ENCODE measurements at places on chromosomes 3 and 15.

DNA sequence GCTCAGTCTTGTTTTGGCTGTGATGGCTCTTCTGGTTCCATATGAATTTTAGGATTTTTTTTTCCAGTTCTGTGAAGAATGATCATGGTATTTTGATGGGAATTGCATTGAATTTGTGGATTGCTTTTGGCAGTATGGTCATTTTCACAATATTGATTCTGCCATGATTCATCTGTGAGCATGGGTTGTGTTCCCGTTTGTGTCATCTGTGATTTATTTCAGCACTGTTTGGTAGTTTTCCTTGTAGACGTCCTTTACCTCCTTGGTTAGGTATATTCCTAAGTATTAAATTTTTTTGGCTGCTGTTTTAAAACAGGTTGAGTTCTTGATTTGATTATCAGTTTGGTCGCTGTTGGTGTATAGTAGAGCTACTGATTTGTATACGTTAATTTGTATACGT, 18.5 kb downstream of the TCF12 start:
- ATAC-seq: no peak

DNA sequence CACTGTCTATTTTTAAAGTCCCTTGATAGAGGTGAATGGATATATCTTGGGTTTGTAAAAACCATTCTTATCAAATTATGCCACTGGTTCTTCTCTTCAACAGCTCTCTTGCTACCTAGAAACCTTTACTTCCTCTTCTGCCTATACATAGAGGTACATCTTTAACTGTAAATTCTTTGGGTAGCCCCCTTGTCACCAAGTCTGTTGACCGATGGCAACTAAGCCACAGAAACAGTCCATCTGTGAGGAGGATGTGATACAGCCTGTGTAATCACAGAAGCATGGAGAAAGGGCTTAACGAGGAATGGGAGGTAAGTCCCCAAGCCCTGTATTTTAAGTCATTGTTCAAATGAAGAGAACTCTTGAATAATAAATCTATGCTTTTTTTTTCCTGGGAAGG, 246.5 kb upstream of the MDFIC2 start:
- ATAC-seq: no peak

DNA sequence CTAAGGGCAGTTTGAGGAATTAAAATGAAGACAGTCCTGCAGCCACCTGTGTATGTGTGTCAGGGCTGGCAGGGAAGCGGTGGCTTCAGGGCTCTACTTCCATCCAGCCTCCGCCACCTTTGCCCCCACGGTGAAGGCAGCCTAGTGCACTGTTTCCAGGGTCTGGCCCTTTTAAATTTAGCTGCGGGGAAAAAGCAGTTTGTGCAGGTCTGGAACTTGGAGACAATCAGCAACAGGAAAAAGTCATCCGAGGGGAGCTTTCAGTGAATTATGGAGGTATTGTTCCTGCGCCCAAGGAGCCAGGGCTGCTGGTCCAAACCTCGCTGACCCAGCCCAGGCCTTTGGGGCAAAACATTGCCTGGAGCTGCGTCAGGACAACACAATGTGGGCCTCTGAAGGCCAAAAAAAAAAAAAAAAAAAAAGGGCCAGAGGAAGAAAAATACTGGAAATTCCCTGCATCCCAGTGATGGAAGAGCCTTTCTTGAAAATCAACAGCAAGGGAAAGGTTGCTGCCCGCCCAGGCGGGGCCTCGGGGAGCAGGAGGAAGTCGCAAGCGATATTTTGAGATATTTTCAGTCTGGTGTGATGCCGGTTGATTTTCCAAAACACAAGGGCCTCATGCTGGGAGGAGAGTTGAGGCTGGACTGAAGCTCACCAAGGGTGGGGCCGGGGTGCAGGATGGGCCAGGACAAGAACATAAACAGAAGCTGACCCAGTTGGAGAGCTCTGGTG, 25.5 kb upstream of the FGD5 start:
- ATAC-seq: no peak

DNA sequence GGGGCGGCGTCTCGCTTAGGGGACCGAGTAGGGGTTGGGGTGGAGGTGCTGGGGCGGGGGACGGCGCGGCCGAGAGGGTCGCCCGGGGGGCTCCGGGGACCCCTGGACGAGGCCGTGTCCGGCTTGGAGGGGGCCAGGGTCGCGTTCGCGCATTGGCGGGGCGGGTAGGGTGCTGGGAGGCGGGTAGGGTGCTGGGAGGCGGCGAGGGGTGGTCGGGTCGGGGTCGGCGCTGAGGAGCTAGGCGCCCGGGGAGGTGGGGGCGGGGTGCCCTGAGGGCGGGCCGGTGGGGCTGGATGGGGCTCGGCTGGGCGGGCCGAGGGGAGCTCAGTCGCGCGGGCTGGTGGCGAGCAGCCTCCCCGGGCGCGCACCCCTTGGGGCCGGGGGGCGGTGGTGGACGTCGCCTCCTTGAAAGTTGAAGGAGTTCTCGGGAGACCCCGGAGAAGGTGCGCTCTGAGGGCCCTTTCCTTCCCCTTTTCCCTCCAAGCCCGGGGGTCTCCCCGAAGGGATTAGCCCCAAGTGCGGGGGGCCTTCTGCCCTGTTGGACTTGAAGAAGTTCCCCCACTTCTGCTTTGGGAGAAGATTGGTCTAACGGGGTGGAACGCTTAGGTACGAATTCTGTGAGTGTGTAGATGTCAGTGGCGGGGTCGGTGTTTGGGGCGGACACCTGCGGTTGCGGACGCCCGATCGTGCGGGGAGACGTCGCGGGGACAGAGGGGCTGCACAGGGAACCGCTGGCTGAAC, 543 bp downstream of the MEF2A start:
- ATAC-seq: peak; percentile 16

- ATAC-seq: no peak
Observed at GRCh38 chr3:169148448-169149348, 514.8 kb downstream of the MECOM start.

- ATAC-seq: no peak
Observed at GRCh38 chr3:126684218-126684751, 19.8 kb upstream of the CHCHD6 start.

- no peak for ATAC-seq
Observed at GRCh38 chr3:72492240-72492639, 356.0 kb downstream of the SHQ1 start.

GRCh38 chr15:99224372-99225214, 24.8 kb downstream of the TTC23 start:
- ATAC-seq: no peak

GRCh38 chr15:40594429-40594836, 384 bp downstream of the KNL1 start:
- peak; percentile 59 for ATAC-seq

- no peak for ATAC-seq
Observed at GRCh38 chr3:48130321-48130904, 57.8 kb downstream of the CDC25A start.

DNA sequence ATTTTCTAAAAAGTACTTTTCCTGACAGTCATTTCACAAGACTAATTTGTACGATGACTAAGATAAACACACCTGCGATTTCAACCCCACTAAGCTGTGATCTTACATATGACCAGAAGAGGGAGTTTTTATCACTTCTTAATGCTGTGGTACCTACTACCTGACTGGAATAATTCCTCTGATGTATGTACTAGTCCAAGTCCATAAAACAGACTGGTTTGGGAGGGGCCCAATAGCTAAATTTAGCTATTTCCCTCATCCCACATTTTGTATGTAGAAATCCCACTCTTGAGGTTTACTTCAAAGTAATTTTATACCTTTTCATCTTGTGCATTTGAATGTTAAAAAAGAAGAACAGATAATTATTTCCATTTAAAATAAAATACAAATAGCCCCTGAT, 49.7 kb upstream of the SCAANT1 start:
- ATAC-seq: peak; percentile 70

GRCh38 chr3:126419886-126420786, 25.4 kb downstream of the CFAP100 start:
- ATAC-seq: no peak

DNA sequence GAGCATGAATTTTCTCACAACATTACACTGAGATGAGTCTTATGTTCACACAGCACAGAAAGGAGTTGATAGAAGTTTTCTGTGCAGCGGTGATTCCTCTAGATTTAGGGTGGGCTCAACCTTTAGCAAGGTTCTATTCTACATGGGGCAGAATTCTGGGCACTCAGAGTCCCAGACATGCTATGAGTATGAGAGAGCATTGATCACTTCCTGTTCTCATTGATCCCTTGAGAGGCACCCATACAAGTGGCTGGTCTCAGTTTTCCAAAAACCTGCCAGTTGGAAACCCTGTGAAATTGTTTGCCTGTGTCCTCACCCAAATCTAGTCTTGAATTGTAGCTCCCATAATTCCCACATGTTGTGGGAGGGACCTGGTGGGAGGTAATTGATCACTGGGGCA, 112.5 kb upstream of the NR2F2 start:
- no peak for ATAC-seq

GRCh38 chr3:24639061-24639460, 144.4 kb upstream of the THRB start:
- ATAC-seq: no peak

DNA sequence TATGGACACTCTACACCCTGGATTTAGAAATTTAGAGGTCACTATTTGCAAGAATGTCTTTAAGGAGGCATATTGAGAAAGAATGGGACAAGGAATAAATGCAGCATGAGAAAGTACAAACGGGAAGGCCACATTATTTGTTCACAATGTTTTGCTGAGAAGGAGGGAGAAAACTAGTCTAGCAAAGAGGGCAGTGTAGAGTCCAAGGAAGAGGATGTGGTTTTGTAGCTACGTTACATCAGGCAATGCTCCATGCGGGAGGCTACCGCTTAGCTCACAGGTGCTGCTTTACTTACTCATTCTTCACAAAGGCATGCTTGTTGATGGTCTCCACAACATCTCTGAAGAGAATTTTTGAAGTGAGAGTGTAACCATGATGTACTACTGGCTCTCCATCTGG, 191.1 kb downstream of the PLCH1 start:
- peak; percentile 47 for ATAC-seq

DNA sequence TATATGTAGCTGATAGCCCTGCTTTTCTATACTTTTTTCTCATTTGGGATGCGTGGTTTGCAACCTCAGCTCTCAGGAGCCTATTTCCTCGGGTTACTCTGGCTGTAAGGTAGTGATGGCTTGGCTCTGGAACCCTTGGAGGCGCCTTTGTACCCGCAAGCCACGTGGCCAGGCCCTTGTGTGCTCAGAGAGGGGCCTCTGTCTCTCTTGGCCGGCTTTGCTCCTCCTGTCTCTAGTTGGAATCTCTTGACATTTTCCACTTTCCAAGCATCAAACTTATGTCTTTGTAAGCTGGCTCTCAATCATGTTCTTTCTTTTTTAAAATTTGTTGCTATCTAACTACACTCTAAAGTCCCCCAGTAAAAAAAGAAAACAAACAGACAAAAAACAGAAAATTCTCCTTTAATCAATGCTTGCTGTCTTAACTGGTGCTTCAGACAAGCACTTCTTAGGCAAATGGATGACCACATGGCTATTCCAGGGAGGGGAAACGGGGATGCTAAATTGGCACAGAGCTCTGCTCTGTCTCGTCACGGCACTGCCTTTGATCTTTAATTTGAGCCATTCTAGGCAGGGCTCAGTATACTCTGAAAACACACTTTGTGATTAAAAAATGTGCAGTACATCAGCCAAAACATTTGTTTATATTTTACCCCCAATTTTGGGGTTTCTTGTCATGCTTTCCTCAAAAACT, 180.4 kb upstream of the NR2E3 start:
- ATAC-seq: no peak
